ENCODE measurements at places on chromosomes 2 and 18. TPM values are rescaled to one million over a fixed set of nuclear protein-coding genes. Genes with fewer than 3 reads are reported as not detected.

ATP6V1B1 gene
- total RNA-seq: not detected

TUBB8B gene
- 3.9 TPM for total RNA-seq

CHRNG gene
- total RNA-seq: not detected

COBLL1 gene
- total RNA-seq: 52.1 TPM

UGT1A5 gene
- total RNA-seq: 0.41 TPM

CD8B2 gene
- total RNA-seq: 1.2 TPM

VSNL1 gene
- total RNA-seq: 4.4 TPM

BCL2 gene
- total RNA-seq: 38.4 TPM

PSMA8 gene
- total RNA-seq: not detected

DCDC2C gene
- total RNA-seq: 5.9 TPM

CRYBA2 gene
- 3.0 TPM for total RNA-seq

SH2D6 gene
- 1.8 TPM for total RNA-seq

COL3A1 gene
- total RNA-seq: 121 TPM

FOXD4L1 gene
- not detected for total RNA-seq

CPS1 gene
- total RNA-seq: 15.8 TPM

OSR1 gene
- total RNA-seq: 9.3 TPM

MDH1B gene
- total RNA-seq: 0.82 TPM

CNDP1 gene
- total RNA-seq: not detected

NRBP1 gene
- 83.4 TPM for total RNA-seq

DNER gene
- 2.6 TPM for total RNA-seq

EML6 gene
- total RNA-seq: 10.7 TPM

REG3G gene
- 52.0 TPM for total RNA-seq

ARHGEF33 gene
- total RNA-seq: 2.2 TPM

TACR1 gene
- 4.2 TPM for total RNA-seq

NAT8 gene
- not detected for total RNA-seq

TFCP2L1 gene
- 25.7 TPM for total RNA-seq

SCN3A gene
- total RNA-seq: 0.09 TPM

HOXD3 gene
- total RNA-seq: 5.3 TPM
